AG04450 (cell line): ENCODE measurements at places on chromosomes 3 and 15.

DNA sequence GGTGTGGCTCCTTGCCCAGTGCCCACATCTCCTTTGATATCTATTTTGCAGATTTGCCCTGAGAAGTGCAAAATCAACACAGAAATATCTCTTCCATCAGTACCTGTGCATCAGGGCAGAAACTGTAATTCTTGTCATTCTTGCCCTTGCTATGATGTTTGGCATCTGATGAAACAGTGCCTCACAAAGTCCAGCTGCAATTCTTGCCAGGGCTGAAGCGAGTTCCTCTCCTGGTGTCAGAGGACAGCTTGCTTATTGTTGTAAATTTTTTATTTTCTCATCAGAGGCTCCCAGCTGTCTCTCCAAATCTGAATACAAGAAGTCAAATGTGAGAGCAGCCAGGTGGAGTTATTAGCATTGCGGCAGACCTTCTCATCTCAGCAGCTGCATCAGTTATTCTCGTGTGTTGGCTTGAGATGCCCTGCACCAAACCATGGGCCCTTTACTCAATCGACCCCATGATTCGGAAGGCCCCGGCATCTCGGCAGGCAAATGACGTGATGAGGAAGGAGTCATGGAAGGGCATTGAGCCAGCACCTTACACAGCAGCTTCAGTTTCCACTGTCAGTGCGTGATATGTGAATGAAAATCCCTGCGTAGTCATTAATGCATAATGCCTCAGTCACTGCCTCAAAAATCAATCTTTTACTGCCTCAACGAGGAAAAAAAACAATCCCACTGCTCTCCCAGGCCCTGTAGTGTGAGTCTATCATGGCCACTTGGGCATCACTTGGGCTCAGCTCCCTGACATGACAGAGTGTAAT lies 93.4 kb downstream of the CCNL1 start:
- peak; percentile 81 for DNase-seq

- no peak for DNase-seq
These were observed 210.9 kb upstream of the TOPAZ1 start for GRCh38 chr3:44030687-44031305.

- DNase-seq, result no peak
These were observed 1.9 kb downstream of the PCLAF start for GRCh38 chr15:64379216-64379960.

GRCh38 chr15:74964794-74965193 lies 8.2 kb upstream of the RPP25 start:
- no peak for DNase-seq

DNA sequence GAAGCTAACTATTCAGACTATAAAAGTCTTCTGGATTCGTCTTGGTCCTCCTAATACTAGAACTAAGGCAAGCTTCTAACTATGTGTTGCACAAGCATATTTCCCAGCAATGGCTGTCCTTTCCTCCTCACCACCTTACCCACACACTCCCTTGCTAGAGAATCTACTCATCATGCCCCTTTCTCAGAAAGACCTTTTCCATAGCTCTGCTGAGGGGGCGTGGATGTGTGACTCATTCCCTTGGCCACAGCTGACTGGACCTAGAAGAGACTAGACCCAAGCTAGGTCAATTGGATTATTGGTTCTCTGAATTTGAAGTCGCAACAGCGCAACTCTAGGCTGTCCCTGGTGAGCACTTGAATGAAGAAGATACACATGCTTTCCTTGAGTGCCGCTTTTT lies 47.1 kb downstream of the ERC2 start:
- no peak for DNase-seq

- no peak for DNase-seq
These were observed 29.8 kb downstream of the DYNC1LI1 start for GRCh38 chr3:32540899-32541298.

DNA sequence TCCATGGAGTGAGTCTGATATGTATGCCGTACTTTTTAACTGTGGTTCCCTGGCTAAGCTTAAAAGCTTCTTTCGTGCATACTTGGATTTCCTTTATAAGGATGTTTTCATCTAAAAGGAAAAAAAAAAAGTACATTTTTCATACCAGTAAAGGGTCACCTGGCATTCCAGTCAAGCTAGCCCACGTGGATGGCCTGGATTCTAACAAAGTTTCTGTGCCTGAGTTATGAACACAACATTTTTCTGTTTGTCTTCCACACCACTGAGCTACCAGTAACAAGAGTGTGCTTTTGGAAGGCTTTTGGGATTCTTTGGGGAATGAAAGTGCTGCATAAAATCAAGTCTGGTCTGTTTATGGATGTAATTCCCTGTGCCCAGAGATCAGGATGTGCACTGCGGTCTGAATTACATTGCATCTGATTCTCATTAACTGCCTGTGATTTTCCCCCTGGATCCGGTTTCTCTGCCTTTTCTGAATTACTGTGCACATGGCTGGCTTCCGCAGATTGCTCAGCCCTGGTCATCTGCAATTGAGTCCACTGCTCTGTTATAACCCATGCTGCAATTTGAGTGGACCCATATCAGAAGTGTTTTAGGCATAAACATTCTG lies 38.2 kb upstream of the MAGI1 start:
- DNase-seq, result peak; percentile 21

- DNase-seq, result no peak
These were observed 44.1 kb upstream of the TBC1D23 start for GRCh38 chr3:100216713-100217112.

GRCh38 chr3:114332342-114333179 lies 38.7 kb downstream of the TIGIT start:
- DNase-seq, result no peak

DNA sequence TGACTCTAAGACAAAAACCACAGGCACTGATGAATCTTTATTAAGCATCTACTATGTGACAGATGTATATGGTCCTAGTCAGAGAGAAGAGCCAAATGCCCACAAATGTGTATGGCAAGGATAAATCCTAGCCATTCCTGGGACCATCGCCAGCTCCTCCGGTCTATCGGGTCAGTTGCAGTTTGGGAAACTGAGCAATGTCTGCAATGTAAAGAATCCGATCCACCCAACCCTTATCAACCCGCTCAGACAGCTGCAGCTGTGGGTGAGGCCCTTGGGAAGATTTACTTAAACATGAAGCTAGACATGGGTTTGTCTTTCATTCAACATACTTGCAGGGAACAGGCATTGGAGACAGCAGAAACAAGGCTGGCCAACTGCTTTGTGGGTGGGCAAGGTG lies 40.5 kb upstream of the CDV3 start:
- peak; percentile 27 for DNase-seq

DNA sequence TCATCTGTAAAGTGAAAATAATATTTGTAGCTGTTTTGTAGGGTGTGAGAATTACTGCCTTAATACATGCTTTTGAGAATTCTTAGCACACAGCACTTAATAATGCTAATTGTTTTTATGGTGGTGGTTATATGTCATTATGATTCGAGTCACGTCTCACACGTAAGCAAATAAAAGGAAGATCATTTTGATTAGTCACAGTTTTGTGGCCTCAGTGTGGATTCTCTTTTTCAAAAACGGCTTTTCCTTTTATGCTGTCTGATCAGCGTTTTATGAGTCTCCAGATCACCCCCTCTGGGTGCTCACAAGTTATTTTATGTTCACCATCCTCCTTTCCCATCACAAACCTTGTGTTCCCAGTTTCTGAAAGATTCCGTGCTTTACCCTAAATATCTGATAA lies 255.6 kb upstream of the CNTN4 start:
- no peak for DNase-seq

DNA sequence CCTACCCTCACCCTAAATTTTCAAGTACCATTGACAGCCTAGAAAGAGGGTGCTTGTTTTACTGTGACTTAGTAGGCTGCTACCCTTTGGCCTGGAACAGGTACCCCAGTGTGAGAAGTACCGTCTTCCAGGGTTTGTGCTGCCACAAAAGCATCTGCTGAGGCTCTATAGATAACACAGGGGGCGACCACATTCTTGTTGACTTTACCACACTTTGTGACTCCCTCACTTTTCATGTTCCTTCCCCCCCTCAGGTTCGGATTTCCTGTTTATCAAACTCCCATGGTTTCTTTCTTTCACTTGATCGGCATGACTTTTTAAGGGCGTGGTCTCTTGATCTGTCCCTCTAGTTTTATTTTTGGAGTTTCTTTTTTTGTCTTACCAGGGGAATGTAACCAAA lies 23.5 kb downstream of the EXOG start:
- no peak for DNase-seq

DNA sequence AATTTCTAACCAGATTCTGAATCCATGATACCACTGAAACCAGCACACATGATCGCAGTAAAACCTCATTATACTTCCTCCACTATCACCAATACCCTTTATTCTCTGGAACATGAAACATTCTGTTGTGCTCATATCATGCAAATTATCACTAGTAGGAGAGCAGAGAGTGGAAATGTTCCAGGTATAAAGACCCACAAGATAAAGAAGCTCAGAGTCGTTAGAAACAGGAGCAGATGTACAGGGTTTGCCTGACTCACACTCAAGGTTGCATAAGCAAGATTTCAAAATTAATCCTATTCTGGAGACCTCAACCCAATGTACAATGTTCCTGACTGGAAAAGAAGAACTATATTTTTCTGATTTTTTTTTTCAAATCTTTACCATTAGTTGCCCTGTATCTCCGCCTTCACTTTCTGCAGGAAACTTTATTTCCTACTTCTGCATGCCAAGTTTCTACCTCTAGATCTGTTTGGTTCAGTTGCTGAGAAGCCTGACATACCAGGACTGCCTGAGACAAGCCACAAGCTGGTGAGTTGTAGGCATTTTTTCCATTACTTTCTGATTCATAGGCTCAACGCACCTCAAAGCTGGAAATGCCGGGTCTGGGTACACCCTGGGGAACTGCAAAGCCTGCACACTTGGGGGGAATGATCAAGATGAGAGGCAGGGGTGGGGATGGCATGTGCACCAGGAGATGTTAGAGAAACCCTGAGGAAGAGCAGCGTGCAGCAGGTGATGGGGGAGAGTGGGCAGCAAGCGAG lies at the start of gene CCR2:
Gene CCR2 (plus strand): TSS at position 465 of the 764 bp plus-strand sequence. CDS start 3,417 bp downstream, outside the sequence.
- DNase-seq, result no peak

GRCh38 chr3:123552095-123552714 lies 32.6 kb downstream of the HACD2 start:
- DNase-seq, result no peak

DNA sequence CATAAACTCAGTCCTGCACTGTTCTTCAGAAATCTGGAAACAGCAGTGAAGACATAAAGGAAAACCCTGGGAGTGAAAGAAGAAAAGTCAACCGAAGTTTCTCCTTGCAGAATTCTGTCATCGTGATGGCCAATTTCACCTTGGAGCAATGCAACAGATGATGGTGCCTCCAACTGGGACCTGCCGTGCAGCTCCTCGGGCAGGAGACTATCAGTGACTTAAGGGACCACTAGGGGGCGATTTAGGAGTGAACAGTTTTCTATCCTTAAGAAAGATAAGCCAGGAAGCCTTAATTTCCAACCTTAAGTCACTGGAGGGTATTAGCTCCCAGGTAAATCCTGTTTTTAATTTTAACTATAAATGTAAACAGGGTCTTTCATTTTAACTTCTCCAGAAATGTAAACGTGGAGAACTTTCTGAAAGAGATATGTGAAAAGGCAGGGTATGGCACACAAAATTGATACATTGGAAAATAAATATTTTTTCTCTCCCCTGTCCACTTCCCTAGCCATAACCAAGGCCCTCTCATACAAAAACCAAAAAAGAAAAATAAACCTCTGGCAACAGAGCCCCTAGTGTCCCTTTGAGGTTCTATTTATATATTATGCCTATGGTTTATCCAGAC lies 116.3 kb downstream of the PDZRN3 start:
- DNase-seq, result peak; percentile 36

GRCh38 chr3:11718637-11719405 lies 75.1 kb upstream of the VGLL4 start:
- DNase-seq, result no peak

GRCh38 chr15:42069496-42070278 lies 24.7 kb downstream of the PLA2G4D start:
- no peak for DNase-seq

- peak; percentile 59 for DNase-seq
These were observed 55.4 kb downstream of the EOMES start for GRCh38 chr3:27666708-27667107.
